GM03348 (cell line): ENCODE measurements at places on chromosomes 7 and 10.

DNA sequence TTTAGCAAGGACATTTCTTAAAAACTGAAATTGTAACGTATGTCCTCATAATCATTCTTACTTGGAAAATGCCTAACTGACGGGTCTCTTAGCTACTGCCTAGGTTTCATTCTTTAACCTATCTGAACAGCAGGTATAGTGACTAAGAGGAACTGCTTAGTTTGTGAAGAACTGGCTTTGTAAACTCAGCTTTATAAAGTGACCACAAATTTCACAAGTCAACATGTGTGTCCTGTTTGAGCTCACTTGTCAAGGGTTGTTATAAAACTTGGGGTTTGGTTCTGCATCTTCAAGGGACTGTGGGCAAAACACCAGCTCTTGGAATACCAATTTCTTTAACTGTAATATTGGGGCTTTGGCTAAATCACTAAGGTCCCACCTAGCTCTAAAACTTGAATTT, 32.2 kb downstream of the MRPS33 start:
- DNase-seq = no peak

GRCh38 chr7:37342688-37343471, 105.8 kb downstream of the ELMO1 start:
- DNase-seq = no peak

- DNase-seq = no peak
Observed at GRCh38 chr10:61188691-61189090, 244.7 kb upstream of the RHOBTB1 start.

- no peak for DNase-seq
Observed at GRCh38 chr10:93261961-93262610, 188.4 kb downstream of the CYP26A1 start.

DNA sequence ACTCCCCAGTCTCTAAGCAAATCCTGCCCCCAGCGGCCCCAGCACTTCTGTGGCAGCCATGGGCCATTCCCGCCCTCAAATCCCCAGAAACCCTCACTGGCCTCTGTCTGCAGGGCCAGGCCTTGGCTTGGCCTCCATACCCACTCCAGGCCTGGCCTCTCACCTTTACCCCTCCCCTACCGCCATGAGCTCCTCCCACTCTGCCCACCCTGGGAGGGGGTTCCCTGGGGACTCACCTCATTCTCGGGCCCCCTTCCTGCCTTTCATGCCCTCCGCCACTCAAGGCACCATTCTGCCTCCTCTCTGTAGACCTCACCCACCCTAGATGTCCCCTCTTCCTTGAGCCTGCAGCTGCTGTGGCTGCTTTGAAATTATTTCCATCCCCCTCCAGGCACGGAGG, 41.0 kb downstream of the PRF1 start:
- DNase-seq = no peak

DNA sequence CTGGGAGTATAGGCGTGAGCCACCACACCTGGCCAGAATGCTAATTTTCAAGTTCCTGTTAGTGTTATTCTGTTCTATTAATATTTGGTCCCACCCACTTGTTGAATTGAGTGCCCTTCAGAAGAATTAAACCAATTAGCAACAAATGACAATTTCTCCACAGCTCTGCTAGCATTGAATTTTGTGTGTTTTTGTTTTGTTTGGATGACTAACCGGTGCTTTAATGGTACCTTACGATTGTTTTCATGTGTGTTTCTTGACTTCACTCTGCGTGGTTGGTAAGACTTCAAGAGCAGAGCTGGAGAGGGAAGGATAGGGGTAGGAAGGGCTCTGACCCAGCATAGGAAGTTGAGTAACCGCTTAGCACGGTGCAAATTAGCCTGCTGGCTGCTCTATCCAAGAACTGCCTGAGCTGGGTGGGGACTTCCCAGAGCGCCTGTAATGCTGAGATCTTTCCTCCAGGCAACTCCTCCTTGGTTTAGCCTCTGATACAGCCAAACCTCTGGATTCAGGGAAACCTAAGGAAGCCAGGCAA, 4.6 kb downstream of the ARPC1B start:
- DNase-seq = peak; percentile 93

GRCh38 chr10:37549054-37549453, 308.4 kb downstream of the ZNF248 start:
- no peak for DNase-seq

DNA sequence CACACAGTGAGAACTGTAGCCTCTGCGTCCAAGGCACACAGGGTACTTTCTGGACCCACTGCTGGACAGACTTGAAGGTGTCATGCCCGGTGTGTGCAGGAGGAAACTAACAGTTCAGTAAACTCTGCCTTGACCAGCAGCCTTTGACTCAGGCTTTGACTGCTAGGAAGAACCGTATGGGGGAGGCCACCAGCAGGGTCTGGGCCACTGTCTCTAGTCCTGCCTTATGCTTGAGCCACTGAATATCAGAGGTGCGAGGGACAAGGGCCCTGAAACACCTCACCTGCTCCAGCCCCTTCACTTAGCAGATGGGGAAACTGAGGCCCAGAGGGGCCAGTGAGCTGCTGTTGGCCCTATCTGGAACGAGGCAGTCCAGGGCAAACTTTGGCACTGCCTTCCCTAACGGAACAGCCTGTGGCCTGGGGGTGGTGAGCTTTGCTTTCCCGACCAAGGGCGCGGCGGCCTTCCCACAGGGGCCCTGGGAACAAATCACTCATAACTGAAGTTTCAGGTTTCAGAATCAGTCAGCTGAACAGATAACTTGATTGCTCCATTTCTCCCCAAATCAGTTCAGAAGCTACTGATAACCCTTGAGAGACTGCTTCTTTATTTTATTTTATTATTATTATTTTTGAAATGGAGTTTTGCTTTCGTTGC, 130.0 kb downstream of the FAM53B start:
- DNase-seq = no peak

DNA sequence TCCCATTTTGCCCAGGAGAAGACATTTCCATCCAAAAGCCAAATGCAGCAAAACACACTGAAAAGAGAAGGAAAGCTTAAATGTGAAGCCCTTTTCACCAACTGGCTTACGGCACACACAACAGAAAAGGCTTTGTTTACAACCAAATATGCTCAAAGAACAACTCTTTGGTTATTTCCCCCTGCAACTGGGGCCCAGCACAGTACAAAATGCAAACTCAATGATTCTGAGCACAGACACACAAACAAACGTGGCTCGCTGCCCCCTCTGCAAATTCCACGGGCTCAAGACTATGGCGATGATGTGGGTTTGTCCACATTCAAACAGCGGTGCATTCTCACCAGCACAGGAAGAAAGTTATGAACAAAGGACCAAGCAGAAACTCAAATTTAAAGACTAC, 5.3 kb downstream of the CPXM2 start:
- DNase-seq = no peak

DNA sequence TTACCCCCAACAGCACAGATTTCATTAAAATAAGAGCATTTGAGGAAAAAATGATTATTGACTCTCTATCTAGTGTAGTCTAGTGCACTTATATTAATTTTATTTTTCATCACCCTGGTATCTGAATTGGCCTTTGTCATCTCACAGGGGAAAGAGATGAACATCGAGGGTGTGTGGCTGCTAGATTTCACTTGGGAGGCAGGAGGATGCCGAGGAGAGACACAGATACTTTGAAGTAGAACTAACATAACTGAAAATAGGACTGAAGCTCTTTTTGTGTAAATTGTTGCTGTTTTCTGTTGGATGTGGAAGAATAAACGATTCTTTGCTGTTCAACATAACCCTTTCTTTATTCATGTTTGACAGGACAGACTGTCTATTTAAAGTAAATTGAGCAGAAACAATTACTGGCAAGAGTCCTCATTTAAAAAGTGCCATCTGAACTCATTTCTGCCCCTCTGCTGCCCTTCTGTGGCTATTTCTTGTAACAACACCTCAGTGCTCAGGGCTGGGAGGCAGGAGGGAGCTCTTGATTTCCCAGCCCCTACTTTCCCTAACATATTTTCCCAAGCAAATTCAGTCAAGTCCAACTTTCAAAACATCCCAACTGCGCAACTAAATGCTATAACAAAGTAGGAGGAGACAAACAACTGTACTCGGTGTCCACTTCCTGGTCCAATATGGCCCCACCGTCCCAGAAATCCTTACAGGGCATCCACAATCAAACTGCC, 15.6 kb downstream of the LYZL1 start:
- DNase-seq = peak; percentile 85

DNA sequence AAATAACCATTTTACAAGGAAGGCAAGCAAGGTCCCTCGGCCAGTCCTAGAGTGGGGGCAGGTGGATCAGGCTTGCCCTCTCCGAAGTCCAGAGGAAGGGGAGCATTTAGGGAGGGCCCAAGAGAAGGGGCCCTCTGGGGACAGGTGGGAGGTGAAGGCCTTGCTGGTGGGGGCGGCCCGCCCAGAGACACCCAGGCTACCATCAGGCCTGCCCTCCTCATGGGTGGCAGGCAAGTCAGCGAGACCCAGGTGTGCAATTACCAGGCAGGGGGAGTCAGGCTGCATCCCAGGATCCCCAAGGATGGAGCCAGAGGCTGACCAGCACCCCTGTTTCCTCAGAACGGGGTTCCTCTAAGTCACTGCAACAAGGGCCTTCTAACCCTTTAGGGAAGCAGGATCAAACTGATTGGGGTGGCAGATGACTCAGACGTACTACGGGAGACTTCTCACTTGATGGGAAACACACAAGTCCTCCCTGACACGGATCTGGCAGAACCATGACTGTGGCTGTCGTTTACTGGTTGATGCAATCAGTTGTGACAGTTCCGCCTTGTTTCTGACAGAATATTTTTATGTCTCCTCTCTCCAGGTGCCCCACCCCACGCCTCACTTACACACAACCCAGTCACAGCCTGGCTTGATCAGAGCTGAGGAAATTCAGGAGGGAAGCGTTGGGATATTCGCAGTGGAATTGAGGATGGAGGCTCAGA, 8.2 kb downstream of the LOXL4 start:
- DNase-seq = no peak
